Type B pancreatic cell (in vitro differentiated cells): ENCODE measurements at places on chromosomes 11 and 22. TPM values are rescaled to one million over a fixed set of nuclear protein-coding genes. Genes with fewer than 3 reads are reported as not detected.

GRCh38 chr22:49999063-49999945 is 13.3 kb downstream of the IL17REL start:
- no peak for DNase-seq

TSPAN18 gene
- total RNA-seq = 29.0 and 52.8 TPM in 2 replicates

DNA sequence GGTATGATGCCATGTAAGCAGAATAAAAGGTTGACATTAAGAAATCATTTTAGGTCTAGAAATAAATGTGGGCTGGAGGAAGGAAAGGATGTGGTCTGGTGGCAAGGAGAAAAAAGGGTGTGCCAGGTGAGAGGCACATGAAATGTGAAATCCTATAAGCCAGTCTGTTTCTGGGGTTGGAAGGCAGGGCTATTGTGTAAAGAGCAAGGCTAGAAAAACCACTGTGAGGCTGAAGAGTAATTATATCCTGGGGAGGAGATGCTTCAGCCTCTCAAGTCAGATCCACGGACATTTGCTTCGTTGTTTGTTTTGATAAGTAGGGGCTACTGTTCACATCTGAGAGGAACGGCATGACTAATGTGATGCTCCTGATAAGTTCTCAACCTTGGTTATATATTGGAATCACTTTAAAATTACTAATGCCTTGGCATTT is 77.5 kb upstream of the CTSC start:
- DNase-seq = no peak

LDLRAD3 gene
- 3.0 and 20.7 TPM in 2 replicates for total RNA-seq

DNA sequence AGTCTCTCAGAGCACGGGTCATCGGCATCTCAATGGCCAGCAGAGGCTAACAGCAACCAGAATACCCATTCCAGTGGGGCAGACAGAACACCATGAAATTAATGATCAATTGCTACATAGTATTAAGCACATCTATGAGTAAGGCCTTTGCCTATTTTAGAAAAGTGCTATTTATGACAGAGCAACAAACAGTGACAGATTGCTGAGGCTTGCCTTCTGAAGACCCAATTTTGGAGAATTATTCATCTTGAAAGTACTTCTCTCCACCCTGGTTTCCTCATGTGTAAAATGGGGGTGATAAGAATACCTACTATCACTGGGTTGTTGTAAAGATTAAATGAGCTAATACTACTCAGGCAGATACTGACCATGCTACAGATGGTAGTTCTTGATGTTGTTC is 232.7 kb downstream of the TENM4 start:
- no peak for DNase-seq

DNA sequence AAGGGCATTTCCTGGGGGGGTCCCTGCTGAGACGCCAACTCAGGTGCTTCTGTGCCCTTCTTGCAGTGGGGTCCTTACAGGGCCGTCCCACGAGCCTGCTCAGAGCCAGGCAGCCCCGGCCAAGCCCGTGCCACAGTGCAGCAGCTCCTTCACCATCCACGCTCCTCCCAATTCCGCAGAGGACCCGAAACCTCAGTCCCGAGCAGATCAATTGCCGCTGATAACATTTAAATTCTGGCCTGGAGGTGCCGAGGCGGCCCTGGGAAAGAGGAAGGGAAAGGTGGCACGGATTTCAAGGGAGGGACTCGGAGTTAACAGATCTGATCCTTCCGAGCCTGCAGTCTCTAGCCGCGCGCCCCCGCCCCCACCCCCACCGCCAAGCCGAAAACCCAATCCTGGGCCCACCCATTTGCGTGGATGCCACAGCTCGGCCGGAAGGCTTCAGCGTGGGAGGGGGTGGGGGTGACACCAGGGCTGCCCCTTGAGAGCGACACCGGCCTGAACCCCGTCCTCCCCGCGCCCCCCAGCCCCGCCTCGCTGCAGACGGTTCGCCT is 32.3 kb upstream of the JAM3 start:
- no peak for DNase-seq

- no peak for DNase-seq
Measured at GRCh38 chr22:49977578-49977977, 17.0 kb downstream of the PIM3 start.

DNA sequence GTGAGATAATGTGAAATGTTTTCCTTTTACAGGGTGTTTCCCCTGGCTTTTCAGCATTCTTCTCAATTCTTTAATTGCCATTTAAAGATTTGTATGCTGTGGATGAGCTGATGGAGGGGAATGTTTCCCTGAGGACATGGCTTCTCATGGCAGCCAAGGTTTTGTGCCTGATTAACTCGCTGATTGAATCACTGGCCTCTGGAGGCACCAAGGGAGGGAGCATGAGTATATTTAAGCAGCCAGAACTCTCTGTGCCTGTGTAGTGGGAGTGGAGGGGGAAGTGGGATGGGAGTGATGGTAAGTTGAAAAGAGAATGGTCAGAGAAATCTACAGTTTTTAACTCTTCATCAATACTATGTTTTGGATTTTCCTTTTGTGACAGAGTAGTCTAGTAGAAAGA is 88.7 kb downstream of the STIM1 start:
- no peak for DNase-seq

GRCh38 chr11:110176366-110177085 is 83.3 kb downstream of the ZC3H12C start:
- no peak for DNase-seq

THRSP gene
- not detected in 2 replicates for total RNA-seq

DNA sequence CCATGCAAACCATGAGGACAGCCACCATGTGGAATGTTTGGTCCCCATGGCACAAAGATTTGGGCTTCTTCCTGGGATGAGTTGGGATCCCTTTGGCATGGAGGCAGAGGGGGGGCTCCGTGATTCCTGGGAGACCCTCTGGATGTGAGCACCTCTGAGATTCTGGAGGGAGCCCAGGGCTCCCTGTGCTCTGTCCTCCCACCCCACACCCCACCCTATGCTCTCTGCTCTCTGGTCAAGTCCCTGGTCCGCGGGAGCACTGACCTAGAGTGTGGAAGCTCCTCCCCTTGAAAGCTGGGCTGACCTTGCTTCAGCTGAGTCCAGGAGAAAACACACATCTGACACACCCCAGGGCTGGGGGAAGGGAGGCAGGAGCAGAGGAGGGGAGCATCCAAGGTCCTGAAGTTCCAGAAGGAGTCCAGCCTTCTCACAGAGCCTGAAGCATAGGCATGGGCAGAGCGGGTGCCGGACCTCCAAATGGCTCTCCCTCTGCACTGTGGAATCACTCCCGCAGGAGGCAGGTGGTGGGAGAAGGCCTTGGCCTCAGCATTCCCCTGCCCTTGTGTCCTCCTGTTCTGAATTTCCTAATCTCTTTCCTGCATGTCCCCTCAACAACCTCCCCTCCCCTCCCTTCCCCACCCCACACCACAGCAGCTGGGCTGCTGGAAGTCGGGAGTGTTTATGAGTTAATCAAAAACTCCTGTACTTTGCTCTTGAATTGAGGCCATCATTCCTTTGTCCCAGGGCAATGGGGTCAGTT is 25.7 kb upstream of the OAF start:
- DNase-seq = peak; percentile 65

DNA sequence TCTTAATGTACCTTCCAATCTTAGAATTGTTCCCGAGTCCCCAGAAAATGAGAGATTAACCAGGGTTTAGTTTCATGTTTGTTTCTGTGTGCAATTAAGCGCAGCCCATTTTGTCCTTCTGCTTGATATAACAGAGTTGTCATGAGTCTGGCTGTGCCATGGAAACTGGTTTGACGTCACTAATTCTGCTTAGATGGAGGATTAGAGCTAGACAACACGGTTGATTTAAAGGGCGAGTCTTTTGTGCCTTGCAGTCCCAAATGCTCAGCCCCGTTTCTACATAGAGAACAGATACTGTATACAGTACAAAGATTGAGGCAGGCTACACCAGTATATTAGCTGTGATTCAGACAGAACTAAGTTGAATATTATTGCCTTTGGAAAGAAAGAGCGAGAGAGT is 45.5 kb upstream of the ALKBH3 start:
- no peak for DNase-seq

MYOD1 gene
- total RNA-seq = 3.6 TPM in 1 of 2 replicates, not detected in the other

CD248 gene
- 0.76 and 31.9 TPM in 2 replicates for total RNA-seq

DNA sequence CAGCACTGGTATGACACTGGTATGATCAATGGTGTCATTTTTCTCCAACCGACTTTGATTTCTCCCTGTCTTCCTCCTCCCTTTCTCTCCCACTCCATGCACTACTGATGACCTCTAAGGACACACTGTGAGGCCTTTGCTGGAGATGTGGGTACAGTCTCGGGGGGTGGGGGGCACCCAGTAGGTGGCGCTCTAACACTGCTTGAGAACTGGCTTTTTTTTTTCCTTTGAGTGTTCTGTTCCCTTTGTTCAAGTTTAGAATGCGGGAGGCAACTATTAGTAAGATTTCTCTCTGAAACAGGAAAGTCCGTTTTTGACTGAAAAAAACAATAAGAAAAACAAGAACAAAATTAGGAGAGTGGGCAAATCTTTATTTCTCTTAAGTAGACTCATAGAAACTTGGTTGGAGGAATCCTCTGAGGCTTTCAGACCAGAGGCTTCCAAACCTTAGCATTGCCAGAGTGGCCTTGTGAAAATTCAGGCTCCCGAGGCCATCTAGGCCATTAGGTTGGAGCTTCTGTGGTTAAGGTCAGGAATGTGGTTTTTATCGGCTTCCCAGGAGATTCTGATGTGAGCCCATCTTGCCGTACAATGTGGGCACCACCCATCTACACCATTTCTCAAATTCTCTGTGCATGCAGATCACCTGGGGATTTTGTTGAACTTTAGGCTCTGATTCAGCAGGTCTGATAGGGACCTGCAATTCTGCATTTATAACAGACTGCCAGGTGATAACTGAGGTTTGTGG is 43.2 kb downstream of the PANX1 start:
- DNase-seq = no peak

GRCh38 chr11:102685338-102685737 is 20.2 kb downstream of the MMP27 start:
- no peak for DNase-seq

DNA sequence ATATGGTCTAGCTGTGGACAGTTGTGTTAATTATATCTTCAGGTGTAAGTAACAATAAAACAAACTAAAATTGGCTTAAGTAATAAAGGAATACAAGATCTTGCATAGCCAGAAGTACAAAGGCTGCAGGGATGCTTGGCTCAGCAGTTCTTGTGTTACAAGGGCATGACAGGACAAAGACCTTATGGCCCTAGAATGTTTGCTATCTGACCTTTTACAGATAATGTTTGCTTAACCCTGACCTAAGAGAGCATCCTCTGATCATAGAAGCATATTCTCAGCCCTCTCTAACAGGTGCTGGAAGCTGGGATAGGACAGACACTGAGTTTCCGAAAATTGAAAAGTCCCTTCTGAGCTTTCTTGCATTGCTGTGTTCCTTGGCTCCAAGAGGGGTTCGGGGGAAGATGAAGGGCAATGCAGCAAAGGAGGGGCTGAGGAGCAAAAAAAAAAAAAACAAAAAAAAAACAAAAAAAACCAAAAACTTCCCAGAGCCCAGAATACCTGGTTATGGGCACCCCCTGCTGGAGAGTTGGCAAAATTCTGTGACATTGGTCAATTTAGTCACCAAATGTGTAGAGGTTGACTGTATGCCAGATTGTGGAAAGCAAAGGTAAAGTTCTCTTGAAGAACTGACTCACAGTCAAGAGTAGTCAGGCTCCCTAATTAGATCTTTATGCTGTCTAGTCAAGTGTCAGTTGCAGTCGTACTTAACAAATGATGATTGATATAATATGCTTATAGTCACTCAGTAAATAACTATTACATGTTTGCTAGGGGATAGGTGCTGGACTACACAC is 10.4 kb upstream of the HIKESHI start:
- DNase-seq = no peak

GRCh38 chr11:9146477-9146876 is 55.1 kb upstream of the SCUBE2 start:
- no peak for DNase-seq

- no peak for DNase-seq
Measured at GRCh38 chr11:130554241-130555055, 106.0 kb downstream of the ADAMTS15 start.

- no peak for DNase-seq
Measured at GRCh38 chr11:6594142-6594768, 9.2 kb downstream of the RRP8 start.

DNA sequence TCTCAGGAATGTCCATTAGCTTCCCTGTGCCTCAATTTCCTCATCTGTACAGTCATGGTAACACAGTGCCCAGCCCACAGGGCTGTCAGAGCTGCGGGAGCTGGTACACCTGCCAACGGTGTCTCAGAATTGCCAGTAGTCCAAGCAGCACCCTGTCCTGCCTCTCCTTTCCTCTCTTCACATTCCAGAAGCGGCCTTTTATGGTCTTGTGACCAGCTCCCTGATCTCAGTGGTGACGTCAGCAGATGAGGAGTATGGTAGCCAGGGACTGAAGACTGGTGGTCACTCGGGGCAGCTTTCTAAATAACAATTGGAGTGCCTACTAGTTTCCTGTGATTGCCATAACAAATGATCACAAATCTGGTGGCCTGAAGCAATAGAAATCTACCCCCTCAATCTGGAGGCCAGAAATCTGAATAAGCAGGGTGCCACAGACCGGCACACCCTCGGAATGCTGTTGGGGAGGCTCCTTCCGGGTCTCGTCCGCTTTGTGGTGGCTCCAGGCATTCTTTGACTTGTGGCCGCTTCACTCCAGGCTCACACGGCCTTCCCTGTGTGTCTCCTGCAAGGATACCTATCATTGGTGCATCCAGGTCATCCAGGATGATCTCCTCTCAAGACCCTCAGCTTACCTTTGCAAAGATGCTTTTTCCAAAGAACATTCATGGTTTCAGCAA is 2.1 kb downstream of the FADD start:
- no peak for DNase-seq

ARHGEF17 gene
- total RNA-seq = 29.2 and 69.7 TPM in 2 replicates

- no peak for DNase-seq
Measured at GRCh38 chr11:125180413-125181305, 16.1 kb downstream of the PKNOX2 start.

DNA sequence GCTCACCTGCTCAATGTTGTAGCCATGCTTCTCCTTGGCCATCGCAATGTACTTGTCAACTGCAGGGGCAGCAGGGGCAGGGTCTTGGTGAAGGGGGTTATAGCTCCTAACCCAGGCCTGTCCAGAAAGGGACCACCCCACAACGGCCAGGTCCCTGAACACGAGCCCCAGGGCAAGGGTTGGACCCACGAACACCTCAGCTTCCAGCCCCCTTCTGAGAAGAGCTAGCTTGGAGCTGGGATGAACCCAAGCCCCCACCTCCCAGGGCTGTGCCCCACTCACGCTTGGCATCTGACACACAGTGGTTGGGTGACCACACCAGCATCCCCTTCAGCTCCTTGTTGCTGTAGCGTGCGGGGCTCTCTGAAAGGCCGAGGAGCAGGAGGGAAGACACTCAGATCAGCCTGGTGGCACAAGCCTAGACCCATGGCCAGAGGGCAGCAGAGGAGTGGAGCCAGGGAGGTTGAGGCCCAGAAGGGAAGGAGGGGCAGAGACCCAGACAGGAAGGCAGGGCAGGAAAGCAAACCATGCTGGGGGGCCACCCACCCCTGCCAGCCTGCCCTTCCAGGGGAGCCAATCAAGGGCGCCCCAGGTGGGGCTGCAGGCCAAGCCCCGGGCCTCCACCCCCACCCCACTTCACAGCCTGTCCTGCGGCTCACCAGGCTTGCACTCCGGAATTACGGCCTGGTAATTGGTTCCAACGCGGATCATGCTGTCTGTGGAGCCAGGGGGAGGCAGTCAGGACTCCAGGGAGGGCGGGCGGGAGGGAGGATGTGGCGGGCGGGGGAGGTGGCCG is 1.9 kb downstream of the RCOR2 start:
- DNase-seq = no peak
